ENCODE measurements at places on chromosomes 16 and 17.

GRCh38 chr17:319266-319665 is 33.3 kb downstream of the RPH3AL start:
- no peak for DNase-seq

GRCh38 chr16:77897129-77897437 is 108.7 kb downstream of the VAT1L start:
- DNase-seq = no peak

GRCh38 chr17:78842881-78843565 is 2.4 kb upstream of the USP36 start:
- DNase-seq = no peak

- DNase-seq = no peak
Observed at GRCh38 chr16:74892574-74893461, 92.1 kb downstream of the WDR59 start.

GRCh38 chr16:10868596-10869469 is 8.2 kb upstream of the CIITA start:
- DNase-seq = no peak

DNA sequence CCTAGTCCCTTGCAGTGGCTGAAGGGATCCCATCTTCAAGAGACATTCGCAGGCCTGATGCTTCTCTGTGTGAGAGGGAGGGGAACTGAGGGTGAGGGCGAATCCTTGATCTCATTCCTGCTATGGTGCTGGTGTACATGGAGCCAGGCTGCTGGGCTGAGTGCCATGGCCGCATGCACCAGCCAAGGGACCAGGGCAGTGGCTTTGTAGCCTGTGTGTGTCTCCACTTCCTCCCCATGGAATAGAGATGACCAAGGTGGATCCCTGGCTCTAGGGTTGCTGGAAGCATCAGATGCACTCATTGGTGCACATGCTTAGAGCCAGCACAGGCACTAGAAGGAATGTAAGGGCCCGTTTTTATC is 195.0 kb downstream of the FOXL1 start:
- DNase-seq = no peak

DNA sequence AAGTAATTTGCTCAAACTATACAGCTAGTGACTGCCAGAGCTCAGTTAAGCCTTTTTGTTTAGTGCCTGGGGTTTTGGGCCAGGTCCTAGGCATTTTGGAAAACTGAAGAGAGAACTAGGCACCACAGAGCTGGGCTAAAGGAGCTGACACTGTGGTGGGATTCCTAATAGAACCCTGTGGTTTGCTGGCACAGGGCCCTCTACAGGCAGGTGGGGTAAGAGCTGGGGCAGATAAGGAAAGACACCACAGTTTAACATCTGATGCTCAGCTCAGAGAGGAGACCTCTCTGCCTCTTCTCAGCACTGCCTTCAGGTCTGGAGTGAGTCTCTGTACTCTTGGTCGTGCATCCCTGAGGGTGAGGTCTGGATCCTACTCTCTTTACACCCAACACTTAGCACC is 121.2 kb downstream of the SNX11 start:
- DNase-seq = no peak

All from breast epithelium (tissue), 4 donors.